ENCODE measurements at places on chromosomes 1 and 21.
A peak's percentile ranks its signal among the peaks of the same experiment; 100 is the strongest.

GRCh38 chr1:92708368-92708950 is 76.4 kb downstream of the EVI5 start:
- no peak for DNase-seq

GRCh38 chr1:87030740-87031690 is 116.6 kb downstream of the HS2ST1 start:
- DNase-seq = no peak

DNA sequence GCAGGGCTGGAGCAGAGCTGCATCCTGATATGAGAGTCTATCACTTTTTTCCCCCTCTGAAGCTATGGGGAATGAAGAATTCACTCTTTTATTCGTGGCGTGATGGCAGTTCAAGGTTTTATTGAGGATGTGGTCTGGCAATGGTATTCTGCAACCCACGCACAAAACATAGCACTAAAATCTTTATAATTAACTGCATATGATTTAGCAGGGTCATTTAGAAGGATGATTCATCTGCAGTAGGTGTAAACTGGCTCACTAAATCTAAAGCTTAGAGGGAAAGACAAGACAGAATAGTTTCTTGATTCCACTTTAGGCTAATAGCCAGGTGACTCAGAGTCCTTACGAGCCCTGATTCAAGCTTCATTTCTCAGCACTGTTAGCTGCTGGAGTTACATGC is 25.0 kb upstream of the CHRM3 start:
- no peak for DNase-seq

- no peak for DNase-seq
Measured at GRCh38 chr1:21266119-21266774, 24.0 kb downstream of the ECE1 start.

DNA sequence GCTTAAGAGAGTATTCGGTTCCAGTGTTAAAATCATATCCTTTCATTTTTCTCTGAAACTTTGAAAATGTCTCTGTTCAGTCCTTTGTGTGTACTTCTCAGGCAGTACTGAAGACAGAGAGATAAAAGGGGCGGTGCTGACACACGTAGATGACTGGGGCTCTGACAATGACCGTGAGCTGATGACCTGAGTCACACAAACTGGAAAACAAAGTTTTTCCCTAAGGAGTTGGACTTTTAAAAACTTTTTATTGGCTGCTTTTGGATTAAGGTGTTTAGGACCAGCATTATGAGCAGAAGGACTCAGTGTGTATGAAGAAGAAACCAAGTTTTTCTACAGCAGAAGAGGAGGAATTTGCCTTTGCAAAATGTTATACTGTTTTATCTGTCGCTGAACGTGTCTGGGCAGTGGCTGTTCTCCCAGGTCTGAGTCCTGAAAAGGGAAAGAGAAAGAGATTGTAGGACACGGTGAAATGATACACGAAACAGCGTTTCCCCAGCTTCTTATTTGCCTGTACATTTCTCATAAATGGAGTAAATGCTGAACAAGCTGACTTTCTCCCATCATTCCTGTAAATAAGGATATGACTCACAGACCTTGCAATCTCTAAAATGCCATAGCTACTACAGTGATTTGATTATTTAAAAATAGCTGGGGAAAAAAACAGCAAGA is 51.5 kb downstream of the MAP3K7CL start:
- no peak for DNase-seq

DNA sequence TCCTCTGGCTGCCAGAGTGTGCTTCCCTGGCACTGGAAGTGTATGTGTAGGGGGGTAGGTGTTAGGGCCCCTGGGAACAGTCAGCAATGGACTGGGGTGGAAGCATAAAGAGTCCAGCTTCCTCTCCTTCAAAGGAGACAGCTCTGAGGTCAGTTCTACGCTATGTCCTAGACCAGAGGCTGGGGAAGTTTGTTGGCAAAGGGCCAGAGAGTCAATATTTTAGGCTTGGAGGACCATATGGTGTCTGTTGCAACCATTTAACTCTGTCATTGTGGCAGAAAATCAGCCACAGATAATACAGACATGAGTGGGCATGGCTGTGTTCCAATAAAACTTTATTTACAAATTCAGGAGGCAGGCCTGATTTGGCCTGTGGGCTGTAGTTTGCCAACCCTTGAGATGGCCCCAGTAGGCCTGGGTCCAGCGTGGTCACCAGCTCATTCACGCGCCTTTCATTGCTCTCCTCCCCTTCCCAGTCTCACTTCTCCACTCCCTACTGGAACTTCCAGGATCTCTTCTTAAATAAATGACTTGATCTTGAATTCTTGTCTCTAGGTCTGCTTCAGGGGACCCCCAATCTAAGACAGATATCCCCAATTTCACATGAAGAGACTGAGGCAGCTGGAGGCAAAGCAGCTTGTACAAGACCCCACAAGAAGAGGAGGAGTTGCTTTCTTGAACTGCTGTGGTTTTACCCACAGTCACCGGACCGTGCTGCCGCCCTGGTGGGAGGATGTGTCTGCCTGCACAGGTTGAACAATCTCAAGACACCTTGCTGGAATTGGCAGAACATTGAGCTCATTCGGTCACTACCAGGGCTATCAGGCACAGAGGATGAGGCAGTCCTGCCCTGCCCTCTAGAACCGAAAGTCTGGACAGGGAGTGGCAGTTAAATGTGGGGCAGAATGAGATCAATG is 162.4 kb upstream of the POU3F1 start:
- DNase-seq = peak; percentile 39

GRCh38 chr1:22031214-22031962 is 21.1 kb upstream of the CDC42 start:
- no peak for DNase-seq

- DNase-seq = no peak
Measured at GRCh38 chr1:154906621-154907081, 29.9 kb downstream of the PMVK start.

DNA sequence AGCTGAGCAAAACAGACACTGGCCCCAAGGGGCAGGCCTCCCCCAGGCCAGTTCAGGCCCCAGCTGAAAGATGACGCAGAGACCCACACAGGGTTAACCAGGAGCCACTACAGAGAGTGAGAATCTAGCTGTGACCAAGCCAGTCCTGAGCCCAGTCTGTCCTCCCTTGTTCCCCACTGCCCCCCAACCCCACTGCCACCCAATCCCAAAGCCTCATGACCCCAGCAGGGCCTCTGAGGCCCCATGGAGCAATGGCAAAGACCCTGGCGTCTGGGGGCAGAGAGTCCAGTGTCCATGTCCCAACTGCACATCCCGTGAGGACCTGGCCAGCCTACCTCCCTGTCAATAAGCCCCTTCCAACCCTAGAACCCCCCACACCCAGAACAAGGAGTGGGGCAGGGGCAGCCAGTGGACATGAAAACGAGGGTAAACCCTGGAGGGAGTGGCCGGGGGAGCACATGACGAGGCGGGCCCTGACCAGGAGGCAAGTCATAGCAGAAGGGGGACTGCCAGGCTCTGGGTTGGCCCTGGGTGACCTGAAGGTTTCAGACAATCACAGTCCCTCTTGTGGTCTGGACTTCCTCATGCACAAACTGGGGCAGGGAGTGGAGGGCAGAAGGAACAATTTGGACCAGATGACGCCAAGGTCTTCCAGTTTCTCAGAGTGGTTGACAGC is 100.5 kb downstream of the GLIS1 start:
- no peak for DNase-seq

GRCh38 chr1:91559838-91560565 is 59.4 kb downstream of the CDC7 start:
- DNase-seq = no peak

DNA sequence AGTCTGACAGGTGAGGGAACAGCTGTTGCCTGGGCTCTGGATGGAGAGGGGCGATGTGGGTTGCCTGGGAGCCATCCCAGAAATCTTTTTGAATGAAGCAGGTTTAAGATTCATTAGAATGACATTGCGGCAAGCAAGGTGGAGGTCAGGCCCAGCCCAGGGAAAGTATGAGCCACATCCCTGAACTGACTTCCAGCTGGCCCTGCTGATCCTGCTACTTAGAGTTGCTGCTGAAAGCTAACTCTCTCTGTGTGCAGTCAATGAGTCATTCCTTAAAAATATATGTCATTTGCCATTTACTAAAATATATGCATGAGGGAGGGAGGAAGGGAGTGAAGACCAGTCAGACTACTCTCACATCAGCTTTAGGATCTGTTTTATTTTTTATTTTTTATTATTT is 54.3 kb upstream of the RAB3GAP2 start:
- no peak for DNase-seq

DNA sequence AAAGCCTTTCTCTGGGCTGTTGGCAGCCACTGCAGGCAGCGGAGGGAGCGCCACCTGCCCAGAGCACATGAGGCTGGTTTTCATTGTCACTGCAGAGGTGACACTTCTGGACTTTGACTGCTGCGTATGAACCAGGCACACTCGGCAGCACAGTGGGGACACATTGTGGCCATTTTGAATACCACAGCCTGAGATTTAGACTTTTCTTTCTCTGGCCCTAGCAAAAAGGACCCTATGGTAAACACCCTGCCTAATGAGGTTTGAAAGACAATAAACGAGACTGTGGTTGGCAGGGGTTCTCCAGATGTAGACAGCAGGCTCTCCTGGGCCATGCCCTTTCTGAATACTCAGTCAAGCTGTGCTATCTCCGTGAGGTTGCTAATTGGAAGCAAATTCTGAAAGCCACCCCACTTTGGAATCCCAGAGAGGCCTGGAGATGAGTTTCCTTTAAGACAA is 12.0 kb upstream of the KCNE2 start:
- DNase-seq = peak; percentile 90

- no peak for DNase-seq
Measured at GRCh38 chr1:159996653-159997052, 35.1 kb downstream of the PIGM start.

GRCh38 chr1:176225479-176225875 is 18.4 kb upstream of the COP1 start:
- DNase-seq = no peak

- no peak for DNase-seq
Measured at GRCh38 chr1:103101399-103101798, 6.9 kb downstream of the COL11A1 start.

DNA sequence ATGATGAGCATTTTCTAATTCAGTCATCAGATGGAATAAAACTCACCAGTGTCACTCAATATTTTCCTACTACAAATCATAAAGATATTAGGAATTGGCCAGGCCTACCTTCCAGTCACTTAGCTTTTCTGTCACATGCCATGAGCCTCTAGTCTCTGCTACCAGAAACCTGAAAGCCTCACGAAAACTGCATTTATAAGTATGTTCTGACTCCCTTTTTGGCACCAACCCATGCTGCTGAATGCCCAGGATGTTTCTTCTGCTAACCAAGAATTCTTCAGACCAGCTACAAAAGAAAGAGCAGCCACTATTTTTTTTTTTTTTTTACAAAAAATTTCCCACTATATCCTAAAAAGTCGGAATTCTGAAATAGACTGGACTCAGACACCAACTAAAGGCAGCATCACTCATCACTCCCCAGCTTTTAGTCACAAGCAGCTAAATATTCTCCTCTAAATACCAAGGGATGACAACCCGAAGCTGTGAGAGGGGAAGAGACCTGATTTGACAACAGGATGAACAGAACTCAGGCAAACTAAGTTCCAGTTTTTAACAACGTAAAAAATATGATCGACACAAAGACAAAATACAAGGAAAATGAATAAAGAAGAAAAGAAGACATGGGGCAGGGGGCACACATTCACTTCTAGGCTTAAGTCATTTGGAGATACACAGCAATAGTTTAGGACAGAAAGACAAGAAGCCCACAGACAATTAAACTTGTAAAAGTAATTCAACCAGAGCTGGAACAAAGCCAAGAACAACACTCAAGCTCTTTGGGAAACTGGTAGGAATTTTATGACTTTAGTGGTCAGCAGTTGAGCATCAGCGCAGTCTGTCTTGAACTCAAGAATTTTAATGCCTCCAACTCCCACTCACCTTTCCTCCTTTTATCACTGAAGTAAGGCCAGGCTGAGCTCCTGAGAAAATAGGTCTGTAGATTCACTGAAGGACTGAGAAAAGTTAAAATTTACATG is 1.7 kb downstream of the DCAF8 start:
- no peak for DNase-seq

GRCh38 chr1:203117611-203118575 is 9.6 kb upstream of the ADORA1 start:
- no peak for DNase-seq

GRCh38 chr1:171740356-171740863 is 1.5 kb downstream of the VAMP4 start:
- no peak for DNase-seq

DNA sequence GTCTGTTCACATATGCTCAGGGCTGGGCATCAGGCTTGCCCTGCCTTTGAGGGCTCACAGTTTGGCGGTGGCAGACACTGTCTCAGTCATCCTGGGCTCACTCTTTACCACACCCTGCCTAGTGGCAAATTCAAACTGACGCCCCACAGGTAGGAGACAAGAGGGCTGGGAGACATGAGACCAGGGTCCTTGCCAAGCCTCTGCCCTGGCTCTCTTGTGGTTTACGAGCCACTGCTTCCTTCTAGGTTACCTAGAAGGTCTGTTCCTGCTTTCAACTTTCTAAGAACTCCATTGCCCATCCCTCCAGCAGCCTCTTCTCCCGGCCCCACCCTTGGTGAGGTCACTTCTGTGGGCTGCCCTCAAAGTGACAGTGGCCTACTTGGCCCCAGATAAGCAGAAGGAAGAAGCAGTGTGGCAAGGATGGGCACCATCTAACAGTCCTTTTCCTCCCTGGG is 10.5 kb downstream of the KIF21B start:
- no peak for DNase-seq

DNA sequence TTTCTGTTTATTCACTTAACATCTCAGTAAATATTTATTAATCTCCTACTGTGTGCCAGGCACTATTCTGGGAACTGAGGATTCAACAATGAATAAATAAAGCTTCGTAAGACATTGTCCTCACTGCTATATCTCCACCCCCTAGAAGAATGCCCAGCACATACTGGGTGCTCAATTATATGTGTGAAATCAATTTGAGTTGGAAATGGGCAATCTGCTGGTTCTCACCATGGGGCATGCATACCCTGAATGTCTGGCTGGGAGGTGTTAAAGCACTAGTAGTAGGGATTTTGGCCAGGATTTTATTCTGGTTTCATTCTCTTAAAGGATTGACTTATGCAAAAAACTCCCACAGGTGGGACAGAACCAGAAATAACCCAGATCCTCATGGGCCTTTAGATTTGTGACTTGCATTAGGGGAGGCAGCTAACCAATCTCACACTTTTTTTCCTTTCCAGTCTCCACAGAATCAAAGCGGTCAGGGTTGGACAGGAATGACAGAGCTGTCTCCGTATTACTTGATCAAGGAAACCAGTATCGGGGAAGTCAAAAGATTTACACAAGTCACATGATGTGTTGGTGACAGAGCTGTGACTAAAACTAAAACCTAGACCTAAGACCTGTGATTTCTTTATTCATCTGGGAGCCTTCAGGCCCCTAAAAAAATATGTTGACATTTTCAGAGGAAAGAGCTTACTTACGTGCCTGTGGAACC is 12.8 kb downstream of the GFI1 start:
- DNase-seq = no peak

GRCh38 chr1:234572966-234573365 is 37.0 kb downstream of the IRF2BP2 start:
- DNase-seq = no peak

GRCh38 chr1:85628791-85629531 is 48.4 kb downstream of the CCN1 start:
- DNase-seq = no peak

GRCh38 chr1:64823691-64824476 is 79.0 kb downstream of the RAVER2 start:
- DNase-seq = peak; percentile 94

- peak; percentile 14 for DNase-seq
Measured at GRCh38 chr1:9181176-9181906, 52.4 kb upstream of the GPR157 start.

GRCh38 chr1:54312796-54313316 is 93.3 kb downstream of the SSBP3 start:
- peak; percentile 17 for DNase-seq

- DNase-seq = no peak
Measured at GRCh38 chr1:24151175-24151533, 8.2 kb upstream of the IL22RA1 start.

GRCh38 chr1:202244841-202245261 is 51.3 kb downstream of the LGR6 start:
- DNase-seq = peak; percentile 64
